ENCODE measurements at places on chromosomes 2 and 18.

- peak; percentile 45 for DNase-seq
These were observed 910 bp downstream of the SRSF7 start for GRCh38 chr2:38750011-38750890.

DNA sequence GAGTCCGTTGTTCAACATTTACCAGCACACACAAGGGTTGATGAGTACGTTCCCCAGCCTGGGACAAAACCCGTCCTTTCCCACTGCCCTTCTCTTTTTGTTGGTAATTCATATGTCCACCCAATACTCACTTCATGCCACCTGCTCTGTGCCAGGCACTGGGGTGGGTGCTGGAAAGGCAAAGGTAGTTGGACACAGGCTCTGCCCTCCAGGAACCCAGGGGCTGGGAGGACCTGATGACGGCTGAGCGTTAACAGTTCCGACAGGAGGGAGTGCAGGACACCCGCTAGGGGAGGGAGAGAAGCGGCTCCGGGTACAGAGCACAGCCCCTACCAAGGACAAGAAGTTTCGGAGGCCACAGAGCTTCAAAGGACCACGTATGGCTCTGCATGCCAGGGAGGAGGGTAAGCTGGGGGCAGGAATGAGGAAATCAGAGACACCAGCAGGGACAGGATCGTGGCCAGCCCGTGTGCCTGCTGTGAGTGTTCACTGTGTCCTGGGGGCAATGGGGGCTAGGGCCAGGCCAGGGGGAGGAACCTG, 134.1 kb upstream of the GPC1 start:
- no peak for DNase-seq

- DNase-seq = no peak
These were observed 90.6 kb upstream of the TAF1B start for GRCh38 chr2:9752441-9753275.

- no peak for DNase-seq
These were observed 176.3 kb downstream of the SEPTIN10 start for GRCh38 chr2:109437325-109438090.

DNA sequence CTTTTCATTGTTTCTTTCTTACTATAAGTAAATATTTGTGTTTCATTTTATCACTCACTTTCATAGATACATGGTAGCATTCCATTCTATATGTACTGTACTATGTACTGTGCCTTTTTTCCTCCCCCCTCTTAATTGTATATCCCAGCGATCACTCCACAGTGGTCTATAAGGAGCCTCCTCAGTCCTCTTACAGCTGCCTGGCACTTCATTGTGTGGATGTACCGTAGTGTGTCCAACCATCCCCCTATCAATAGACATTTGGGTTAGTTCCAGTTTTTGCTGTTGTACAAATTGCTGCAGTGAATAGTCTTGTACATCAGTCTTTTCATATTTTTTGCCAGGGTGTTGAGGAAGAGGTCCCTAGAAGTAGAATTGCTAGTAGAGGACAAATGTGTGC, 21.4 kb upstream of the DRC1 start:
- DNase-seq = no peak
